ENCODE measurements at places on chromosomes 7 and 10. TPM values are rescaled to one million over a fixed set of nuclear protein-coding genes. Genes with fewer than 3 reads are reported as not detected.

Gene KAZALD1
- 16.1 TPM for total RNA-seq

Gene CABCOCO1
- total RNA-seq, result not detected

Gene ADAM8
- 0.77 TPM for total RNA-seq

Gene SPDYE2
- not detected for total RNA-seq

Gene ZNF365
- 6.2 TPM for total RNA-seq

Gene GNG11
- total RNA-seq, result 90.1 TPM
